NCI-H69 (cell line): ENCODE measurements at places on chromosomes 12 and 14.
A peak's percentile ranks its signal among the peaks of the same experiment; 100 is the strongest.

DNA sequence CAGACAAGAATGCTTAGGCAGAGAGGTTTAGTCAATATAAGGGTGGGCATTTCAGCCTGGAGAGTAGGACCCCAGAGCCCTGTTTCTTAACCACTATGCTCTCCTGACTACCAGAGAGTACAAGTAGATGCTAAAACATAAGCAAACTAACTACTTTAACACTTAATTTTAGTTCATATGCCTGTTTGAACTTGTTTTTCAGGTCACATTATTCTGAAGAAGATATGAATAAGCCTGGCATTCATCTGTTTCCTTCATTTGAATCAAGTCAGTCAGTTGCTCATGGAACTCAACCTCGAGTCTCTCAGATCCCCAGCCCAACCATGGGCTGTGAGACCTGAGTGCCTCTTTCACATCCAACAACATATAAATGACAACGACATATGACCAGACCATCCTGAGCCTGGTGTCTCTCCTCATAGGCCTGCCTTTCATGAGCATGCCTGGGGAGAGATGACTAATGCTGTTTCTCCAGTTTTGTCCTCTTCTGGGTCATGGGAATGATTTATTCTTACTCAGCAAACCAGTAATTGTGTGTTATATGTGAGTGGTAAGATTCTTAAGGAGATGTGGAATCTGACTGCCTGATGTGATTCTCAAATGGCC is 251.1 kb upstream of the BTG1 start:
- DNase-seq = no peak

DNA sequence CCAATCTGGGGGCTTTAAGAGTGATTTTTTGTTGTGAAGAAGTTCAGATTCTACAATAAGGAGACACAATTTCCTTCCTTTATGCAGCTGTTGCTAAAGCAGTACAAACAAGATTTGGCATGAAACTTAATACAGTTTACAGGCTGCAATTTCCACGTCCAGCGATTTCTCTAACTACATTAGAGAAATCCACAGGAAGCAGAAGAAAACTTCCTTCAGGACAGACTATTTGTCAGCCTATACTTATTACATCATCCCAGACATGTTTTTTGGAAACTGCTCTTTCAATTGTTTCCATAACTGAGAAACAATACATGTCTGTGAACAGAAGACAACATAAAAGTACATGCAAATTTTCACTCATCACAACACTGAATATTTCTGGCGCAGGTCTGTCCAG is 204.3 kb downstream of the TTC7B start:
- DNase-seq = no peak

DNA sequence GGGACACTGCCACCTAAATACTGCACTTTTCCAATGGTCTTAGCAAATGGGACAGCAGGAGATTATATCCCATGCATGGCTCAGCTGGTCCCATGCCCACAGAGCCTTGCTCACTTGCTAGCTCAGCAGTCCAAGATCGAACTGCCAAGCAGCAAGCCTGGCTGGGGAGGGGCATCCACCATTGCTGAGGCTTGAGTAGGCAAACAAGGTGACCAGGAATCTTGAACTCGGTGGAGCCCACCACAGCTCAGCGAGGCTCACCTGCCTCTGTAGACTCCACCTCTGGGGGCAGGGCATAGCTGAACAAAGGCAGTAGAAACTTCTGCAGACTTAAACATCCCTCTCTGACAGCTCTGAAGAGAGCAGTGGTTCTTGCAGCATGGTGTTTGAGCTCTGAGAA is 370.8 kb upstream of the MGAT4C start:
- DNase-seq = no peak

GRCh38 chr14:75515629-75515996 is 6.7 kb upstream of the BATF start:
- DNase-seq = no peak

DNA sequence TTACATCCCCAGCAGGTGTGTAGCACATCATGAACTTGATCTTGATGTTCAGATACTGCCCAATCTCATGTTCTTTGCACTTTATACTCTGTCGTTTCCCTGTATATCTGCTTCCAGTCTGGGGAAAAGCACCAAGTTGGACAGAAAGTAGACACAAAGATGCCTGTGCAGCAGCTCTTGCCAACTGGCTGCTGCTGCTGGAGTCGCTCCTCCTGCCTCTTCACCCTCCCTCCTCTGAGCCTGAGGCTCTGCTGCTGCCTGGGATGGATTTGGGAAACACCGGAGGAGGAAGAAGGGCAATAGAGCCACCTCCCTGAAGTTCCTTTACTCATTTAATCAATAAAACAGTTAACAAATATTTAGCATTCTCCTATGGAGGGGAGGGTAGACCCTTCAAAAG is 32.4 kb downstream of the ADCK1 start:
- DNase-seq = no peak

DNA sequence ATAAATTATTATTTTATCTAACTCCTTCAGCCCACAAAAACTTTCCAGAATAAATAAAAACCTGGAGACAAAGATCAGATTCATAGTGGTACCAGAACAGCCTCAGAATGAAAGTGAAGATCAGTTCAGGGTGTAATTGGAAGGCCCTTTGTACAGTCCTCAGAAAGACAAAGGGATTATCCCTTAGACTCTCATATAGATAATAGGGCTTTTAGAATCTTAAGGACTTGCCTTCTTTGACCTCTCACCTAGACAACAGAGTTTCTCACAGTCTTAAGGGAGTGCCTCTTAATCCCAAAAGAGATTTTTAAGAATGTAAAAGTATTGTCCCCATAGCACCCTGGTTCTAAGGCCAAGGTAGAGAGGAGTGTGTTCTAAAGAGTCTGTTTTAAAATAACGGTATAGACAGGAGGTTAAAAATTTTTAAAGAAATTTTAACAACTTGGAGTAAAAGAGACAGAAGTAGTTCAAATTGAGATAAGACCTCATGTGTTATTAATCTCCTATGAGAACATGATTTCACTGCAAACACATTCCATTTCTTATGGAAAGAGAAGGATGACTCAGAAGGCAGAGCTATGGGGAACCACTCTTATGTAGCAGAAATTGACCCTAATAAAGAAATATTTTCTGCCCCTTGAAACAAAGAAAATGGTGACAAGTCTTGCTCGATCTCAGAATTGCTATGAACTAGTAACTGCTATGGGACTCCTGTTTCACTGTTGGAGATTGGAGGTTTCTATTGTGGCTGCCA is 24.2 kb upstream of the NOVA1 start:
- no peak for DNase-seq

DNA sequence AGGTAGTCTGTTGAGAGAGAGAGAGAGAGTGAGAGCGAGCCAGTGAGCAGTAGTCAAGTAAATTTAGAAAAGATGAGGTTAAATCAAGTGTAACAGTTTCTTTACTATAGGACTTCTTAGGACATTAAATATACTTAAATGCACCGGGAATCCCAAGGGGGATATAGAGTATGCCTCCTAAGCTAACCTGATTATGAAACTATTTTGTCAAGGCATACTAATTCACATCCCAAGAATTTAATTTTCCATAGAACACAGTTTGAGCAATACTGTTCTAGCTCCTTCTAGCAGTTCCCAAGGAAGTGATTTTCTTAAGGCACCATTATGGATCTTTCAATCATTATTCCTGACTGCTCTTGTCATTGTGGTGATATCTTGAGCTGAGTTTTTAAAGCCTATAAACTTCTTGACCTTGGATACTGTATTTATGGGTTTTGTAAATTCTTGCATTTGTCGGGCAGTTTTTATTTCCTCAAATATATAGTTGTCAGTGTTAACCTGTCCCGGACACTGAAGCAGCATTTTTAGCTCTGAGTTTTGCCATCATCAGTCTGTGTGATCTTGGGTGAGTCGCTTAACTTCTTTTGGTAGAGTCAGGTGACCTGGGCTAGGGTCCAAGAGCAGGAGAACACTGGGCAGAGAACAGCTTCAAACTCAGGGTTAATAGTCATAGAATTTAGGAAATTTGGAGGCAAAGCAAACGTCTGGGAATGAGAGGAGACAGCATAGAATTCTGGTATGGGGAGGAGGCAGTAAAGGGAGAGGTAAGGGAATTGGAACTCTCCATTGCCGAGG is 196.5 kb upstream of the FRMD6 start:
- no peak for DNase-seq

DNA sequence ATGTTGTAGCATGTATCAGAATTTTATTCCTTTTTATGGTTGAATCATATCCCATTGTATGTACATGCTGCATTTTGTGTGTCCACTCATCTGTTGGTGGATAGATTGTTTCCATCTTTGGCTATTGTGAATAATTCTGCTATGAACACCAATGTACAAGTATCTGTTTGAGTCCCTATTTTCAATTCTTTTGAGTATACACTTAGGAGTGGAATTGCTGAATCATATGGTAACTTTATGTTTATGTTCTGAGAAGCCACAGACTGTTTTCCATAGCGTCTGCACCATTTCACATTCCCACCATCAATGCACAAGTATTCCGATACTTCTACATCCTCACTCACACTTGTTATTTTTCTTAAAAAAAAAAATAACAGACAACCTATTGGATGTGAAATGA is 91.5 kb downstream of the ARF6 start:
- no peak for DNase-seq

DNA sequence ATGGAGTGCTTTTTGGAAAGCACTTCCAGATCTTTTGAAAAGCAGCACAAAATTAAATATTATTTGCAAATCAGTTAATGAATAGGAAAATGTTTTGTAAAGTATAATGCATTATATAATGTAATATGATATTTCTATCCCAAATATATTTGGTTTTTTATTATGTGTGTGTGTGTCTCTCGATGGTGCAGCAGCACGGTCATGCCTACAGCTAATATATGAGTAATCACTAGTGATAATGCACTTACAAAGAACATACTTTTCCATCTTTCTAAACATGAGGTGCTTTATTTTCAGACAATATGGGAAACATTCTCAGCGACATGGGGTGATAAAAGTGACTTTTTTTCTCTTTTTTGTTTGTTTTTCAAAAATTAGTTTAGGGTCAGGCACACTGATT is 1.3 kb upstream of the EEA1 start:
- no peak for DNase-seq

DNA sequence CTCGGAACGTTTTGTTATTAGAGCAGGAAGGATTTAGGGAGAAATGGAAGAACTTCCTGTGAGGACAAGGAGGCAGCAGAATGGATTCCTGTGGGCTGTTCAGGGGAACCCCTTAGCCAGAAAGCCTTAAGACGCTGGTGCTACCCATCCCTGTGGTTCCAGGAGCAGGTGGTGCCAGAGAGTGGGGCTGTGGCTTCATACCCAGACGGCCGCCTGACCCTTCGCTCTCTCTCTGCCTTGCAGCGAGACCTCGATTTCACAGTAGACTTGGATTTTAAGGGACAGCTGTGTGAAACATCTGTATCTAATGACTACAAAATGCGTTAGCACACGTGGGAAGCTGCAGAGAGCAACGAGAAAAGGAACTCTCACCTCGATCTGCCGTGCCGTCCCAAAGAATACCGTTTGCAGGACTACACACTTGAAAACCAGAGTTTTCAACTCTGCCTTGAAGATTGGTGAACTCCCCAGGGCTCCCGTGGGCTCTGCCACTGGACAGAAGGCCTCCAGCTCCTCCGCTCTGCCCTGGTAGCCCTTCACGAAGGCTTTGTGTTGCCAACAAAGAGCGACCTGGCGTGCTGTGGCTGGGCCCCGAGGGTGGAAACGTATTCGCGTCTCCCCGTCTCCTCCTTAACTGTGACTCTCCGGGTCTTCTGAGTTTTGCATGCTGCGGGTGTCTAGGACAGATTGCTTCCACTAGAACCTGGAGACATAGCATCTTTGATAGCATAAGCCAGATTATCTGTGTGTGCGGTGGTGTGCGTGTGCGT is 102.0 kb downstream of the PRMT8 start:
- DNase-seq = no peak

GRCh38 chr12:126156806-126157574 is 1091.8 kb downstream of the AACS start:
- DNase-seq = peak; percentile 5
